ENCODE measurements at places on chromosomes 7 and 10.

GRCh38 chr10:69047111-69047832, 40.6 kb upstream of the SRGN start:
- no peak for DNase-seq

DNA sequence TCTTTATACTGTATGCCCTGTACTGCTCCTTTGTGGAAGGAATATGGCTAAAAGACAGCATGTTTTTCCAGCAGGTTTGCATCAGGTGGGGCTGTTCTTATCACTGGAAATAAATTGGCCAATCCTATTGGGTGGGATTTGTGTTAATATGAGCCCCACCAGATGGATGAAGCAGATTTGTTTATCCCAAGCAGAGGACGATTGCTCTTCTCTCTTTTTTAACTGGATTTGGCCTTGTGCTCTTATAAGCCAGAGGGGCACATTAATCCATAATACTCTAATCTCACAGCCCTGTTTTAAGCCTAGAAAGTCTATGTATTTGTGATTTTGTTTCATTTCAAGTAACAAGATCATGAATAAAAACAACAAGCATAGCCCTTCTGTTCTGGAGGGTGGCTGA, 240.1 kb upstream of the ADARB2 start:
- no peak for DNase-seq

- DNase-seq = no peak
Measured at GRCh38 chr10:31315453-31315852, 3.6 kb upstream of the ZEB1 start.

DNA sequence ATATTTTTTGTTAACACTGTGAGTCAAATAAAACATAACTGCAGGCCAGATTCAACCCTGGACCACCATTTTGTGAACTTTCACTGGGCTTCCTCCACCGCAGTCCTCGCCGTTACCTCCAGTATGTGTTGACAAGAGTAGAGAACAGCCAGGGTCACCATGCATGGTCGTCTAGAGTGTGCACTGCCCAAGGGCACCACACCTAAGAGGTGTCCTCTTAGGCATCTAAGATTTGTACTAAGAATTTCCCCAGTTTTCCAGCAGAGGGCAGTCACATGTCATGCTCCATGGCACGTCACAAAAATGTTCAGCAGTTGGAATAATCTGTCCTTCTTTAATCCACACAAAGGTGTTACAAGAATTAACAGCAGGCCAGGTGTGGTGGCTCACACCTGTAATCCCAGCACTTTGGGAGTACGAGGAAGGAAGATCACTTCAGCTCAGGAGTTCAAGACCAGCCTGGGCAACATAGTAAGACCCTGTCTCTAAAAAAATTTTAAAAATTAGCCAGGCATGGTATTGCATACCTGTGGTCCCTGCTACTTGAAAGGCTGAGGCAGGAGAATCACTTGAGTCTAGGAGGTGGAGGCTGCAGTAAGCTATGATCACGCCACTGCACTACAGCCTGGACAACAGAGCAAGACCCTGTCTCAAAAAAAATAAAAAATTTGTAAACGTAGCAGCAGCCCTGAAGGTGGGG, 71.2 kb upstream of the FOXK1 start:
- peak; percentile 62 for DNase-seq

DNA sequence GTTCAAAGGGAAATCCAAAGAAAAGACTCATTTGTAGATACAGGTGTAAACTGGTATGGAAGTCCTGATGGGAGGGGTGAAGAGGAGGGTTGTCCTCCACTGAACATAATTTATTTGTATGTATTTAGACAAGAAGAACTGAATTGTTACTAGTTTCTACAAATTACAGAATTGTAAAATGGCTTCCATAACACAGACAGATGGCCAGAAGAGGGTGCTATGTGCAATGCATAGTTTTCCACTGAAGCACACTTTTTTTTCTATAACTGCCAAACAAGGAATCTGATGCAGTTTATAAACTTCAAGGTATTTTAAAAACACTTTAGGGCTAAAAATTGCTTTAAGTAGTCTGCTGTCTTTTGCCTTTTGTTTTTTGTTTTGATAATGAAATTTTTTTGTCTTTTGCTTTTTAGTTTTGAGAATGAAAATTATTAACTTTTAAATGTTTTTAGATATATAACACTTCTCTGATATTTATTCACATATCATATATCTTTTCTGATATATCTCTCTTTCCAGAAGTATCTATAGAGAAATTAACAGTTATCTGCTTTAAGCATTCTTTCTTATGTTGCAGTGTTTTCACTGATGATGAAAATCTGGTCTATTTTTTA, 58.5 kb downstream of the PHYHIPL start:
- no peak for DNase-seq

- DNase-seq = no peak
Measured at GRCh38 chr10:117477211-117477947, 65.2 kb upstream of the EMX2 start.

- peak; percentile 80 for DNase-seq
Measured at GRCh38 chr7:142785841-142786250, 15.1 kb downstream of the PRSS2 start.

DNA sequence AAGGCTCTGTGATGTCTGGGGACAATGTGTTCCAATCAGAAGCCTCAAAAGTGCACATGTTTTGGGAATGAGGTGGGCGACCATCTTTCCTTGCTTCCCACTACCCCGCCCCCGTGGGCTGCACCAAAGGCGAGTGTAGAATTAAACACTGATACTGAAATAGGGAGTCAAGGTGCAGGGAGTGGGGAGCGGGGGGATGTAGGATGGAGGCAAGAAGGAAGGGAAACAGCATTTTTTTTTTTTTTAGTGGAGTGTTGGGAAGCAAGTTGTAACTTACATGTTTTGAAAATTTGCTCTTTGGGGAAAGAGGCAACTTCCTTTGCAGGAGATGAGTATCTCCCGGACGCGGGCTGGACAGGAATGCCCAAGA, 484 bp upstream of the DLX5 start:
- DNase-seq = no peak

GRCh38 chr7:35802649-35803048, 1.8 kb downstream of the SEPTIN7 start:
- DNase-seq = peak; percentile 12

- no peak for DNase-seq
Measured at GRCh38 chr7:69539531-69539930, 58.7 kb upstream of the AUTS2 start.

- DNase-seq = no peak
Measured at GRCh38 chr7:66747881-66748511, 7.5 kb downstream of the RABGEF1 start.

DNA sequence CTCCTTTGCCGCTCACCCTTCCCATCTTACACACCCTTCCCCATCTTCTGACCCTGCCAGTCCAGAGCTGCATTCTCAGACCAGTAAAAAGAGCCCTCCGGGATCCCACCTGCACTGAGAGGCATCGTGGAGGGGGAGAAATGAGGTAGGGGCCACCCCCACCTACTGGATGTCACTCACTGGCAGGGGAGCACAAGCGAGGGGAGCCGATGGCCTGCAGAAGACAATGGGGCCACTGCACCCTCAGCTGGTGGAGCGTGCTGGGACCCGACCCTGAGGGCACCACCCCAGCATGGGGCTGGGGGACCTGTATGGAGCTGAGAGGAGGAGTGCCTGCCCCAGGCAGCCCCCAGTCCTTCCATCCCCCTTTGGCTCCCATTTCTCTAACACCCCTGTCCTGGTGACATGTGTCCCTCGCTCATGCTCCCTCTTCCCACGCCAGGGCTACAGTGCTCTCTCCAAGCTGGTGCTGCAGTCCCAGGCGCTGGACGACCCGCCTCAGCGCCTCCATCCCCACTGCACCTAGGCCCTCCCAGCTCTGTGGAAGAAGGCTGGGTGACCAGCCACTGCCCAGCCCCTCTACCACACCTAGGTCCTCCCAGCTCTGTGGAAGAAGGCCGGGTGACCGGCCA, 49.8 kb downstream of the RASGEF1A start:
- DNase-seq = no peak

- no peak for DNase-seq
Measured at GRCh38 chr7:81648716-81649115, 121.1 kb downstream of the HGF start.

GRCh38 chr7:26777385-26777784, 87.0 kb downstream of the SKAP2 start:
- DNase-seq = no peak

GRCh38 chr10:43254199-43254730, 12.6 kb downstream of the RASGEF1A start:
- DNase-seq = no peak

DNA sequence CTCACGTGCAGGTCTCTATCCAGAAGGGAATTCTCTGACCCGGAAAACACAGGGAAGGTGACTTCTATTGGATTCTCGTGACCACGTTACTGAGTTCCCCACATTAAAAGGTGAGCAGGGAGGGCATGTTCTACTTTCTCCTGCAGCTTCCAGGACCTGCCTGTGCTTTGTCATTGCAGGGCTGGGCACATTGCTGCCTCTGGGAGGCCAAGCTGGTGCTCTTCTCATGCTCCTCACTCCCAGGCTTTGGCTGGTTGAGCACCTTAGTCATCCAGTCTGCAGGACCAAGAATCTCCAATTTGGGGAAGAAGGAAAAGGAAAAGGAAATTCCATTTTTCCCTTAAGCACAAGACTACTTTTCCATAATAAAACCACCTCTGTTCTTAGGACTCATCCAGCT, 86.5 kb upstream of the TMEM72 start:
- no peak for DNase-seq

GRCh38 chr10:62053860-62054259, 152.4 kb downstream of the ARID5B start:
- no peak for DNase-seq

- DNase-seq = no peak
Measured at GRCh38 chr10:62528441-62528840, 154.3 kb downstream of the ZNF365 start.

DNA sequence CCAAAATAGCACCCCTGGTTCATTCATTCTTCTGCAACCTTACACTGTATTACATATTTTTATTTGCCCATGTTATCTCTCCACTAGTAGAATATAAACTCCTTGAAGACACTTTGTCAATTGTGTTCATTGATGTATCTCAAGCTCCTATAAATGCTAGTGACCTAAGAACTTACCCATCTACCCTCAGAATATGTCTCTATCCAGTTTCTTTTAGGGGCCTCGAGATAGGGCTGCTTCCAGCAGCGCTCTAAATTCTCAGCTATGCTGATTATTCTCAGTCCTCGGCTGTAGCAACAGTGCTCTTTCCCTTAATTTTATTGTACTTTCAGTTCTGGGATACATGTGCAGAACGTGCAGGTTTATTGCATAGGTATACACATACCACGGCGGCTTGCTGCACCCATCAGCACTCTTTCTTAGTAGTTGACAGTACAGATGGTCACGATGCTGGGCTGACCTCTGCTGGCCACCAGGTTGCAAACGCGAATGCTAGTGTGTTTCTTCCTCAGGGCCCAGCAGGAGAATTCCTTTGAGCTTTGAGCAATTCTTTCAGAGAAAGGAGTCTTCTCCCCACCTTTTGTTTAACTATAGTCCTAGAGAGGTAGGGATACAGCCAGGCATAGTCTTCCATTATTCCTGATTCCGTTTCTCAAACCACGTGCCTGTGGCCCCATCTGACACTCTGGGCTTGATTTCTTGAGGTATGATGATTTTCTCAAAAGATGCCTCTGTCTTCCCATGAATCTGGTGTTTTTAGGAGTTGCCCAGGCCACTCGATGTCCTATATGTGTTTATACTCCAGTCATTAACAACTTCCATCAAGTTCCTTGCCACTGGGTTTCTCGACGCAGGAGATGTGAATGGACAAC, 49.1 kb upstream of the CDC14C start:
- DNase-seq = no peak

- DNase-seq = peak; percentile 64
Measured at GRCh38 chr7:99562832-99563231, 4.4 kb downstream of the ZNF655 start.

GRCh38 chr7:155789001-155789725, 23.1 kb downstream of the SHH start:
- DNase-seq = no peak

GRCh38 chr7:45575501-45576248, 1.5 kb downstream of the ADCY1 start:
- DNase-seq = no peak

DNA sequence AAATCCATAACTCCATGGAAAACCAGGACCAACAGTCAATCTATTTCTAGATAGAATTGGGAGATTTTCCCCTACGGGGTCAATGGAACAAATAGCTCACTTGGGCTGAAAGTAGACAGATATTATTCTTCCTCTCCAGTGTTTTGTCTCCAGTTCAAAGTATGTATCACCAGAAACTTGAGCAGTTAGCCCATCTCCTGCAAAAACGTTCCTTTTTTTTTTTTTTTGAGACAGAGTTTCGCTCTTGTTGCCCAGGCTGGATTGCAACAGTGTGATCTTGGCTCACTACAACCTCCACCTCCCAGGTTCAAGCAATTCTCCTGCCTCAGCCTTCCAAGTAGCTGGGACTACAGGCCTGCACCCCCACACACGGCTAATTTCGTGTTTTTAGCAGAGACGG, 390.0 kb upstream of the AUTS2 start:
- DNase-seq = no peak

GRCh38 chr10:28922127-28922526, 244.8 kb downstream of the BAMBI start:
- no peak for DNase-seq

GRCh38 chr7:36441344-36442022, 51.8 kb downstream of the ANLN start:
- no peak for DNase-seq

DNA sequence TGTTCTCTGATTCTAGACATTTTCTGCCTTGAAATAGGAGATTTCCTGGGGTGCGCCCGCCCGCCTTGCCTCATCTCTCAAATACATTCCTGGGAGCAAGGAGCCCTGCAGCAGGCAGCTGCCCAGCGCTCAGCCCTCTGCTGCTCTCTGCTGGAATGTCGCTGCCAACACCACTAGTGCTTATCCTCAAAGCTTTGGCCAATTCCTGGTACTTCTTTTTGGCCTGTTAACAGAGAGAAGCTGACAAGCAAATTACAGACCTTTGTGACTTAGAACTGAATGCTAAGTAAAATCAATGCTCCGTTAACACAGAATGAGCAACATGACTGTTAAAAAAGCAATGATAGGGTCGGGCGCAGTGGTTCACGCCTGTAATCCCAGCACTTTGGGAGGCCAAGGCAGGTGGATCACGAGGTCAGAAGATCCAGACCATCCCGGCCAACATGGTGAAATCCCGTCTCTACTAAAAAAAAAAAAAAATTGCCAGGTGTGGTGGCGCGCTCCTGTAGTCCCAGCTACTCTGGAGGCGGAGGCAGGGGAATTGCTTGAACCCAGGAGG, 41.9 kb upstream of the SYPL1 start:
- peak; percentile 77 for DNase-seq

DNA sequence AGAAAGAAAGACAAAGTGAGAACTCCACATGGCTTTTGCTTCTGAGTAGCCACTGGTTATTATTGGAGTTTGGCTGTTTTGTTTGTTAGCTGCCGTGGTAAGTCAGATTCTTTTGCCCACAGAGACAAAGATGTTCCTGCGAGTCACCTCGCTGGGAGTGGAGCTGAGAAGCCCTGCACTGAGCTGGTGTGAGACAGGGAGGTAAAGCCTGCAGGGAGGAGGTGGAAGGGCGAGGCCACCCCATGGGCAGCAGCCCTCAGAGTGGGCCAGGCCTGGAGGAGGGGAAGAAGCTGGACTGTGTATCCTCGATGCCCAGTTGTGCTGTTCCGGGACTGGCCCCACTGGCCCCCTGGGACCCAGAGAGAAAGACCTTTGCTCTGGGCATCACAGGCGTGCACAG, 14.3 kb upstream of the NOM1 start:
- DNase-seq = no peak
